ENCODE measurements at places on chromosomes 3 and 15. TPM values are rescaled to one million over a fixed set of nuclear protein-coding genes. Genes with fewer than 3 reads are reported as not detected.

PCLAF gene
- 135 TPM for total RNA-seq

DNA sequence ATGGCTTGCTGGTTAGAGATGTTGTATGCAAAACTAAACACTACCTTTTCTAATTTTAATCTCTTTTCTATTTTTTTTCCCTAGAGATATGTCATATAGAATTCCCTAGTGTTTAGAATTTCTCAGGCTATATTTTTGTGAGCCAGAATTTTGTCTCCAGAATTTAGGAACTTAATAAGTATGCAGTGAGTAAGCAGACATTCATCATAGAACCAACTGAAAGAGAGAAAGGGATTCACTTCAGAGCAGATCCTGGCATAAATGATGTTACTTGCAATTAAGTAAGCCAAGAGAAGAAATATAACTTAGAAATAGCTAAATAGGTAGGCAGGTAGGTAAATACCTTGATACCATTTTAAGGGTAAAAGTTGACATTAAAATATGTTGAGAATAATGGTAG is 288.9 kb downstream of the ZNF385D start:
- no peaks in the 10 kb centered on the region for H3K4me1 ChIP-seq
- no peaks in the 10 kb centered on the region for H3K36me3 ChIP-seq
- H3K27ac ChIP-seq: no peak overlapping the region
- no peak overlapping the region for H3K4me3 ChIP-seq

GRCh38 chr3:63508305-63508704 is 144.2 kb upstream of the SNTN start:
- DNase-seq: no peak
- no peak overlapping the region for H3K27ac ChIP-seq
- no peaks in the 10 kb centered on the region for H3K36me3 ChIP-seq
- H3K27me3 ChIP-seq: peaks cover 1% of the 10 kb centered on the region

DNA sequence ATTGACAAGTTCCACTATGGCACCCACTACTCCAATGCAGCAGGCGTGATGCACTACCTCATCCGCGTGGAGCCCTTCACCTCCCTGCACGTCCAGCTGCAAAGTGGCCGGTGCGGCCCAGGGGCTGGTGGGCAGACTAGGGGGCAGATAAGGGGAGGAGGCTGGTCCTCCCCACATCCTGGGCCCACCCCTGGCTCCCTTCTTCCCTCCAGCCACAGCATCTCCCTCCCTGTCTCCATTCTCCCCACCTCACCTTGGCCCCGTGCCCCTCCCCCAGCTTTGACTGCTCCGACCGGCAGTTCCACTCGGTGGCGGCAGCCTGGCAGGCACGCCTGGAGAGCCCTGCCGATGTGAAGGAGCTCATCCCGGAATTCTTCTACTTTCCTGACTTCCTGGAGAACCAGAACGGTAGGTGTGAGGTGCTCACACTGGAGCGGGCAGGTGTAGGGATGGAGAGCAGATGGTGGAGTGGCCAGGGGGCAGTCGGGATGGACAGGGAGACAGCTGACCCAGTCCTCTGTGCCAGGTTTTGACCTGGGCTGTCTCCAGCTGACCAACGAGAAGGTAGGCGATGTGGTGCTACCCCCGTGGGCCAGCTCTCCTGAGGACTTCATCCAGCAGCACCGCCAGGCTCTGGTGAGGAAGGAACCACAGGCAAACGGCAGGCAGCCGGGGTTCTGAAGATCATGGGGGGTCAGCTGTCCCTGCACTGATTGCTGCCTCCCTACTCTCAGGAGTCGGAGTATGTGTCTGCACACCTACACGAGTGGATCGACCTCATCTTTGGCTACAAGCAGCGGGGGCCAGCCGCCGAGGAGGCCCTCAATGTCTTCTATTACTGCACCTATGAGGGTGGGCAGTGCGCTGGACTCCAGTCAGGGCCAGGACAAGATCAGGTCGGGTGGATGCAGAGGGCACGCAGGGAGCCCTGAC is 26.0 kb downstream of the NBEAL2 start:
- H3K27ac ChIP-seq: no peak overlapping the region
- H3K27me3 ChIP-seq: no peaks in the 10 kb centered on the region
- peaks cover 20% of the 10 kb centered on the region for H3K36me3 ChIP-seq
- peaks cover 9% of the 10 kb centered on the region for H3K4me1 ChIP-seq

GRCh38 chr15:52788099-52788986 is 1.8 kb downstream of the ONECUT1 start:
- no peaks in the 10 kb centered on the region for H3K36me3 ChIP-seq
- peaks cover 77% of the 10 kb centered on the region for H3K27me3 ChIP-seq

DNA sequence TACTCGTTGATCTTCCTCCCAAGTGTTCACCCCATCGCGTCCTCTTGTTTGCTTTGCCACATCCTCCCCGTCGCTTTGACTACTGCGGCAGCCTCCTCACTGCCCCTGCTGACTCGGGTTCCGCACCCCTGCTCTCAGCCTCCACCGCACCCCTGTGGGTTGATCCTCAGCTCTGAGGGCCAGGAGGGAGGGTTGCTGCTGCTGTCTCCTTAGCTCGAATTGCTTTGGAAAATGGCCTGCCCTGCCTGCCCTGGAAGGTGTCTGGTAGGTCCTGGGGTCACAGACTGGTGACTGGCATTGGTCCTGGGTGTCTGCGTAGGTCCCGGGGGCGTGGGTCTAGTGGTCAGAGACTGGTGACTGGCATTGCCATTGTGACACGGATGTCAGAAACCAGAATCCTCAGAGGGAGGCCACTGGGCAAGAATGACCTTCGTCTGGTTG is 9.4 kb downstream of the MUC4 start:
- no peaks in the 10 kb centered on the region for H3K36me3 ChIP-seq
- peak; percentile 77 for DNase-seq
- H3K4me3 ChIP-seq: peak overlapping the region; percentile 2
- H3K4me1 ChIP-seq: peaks cover 47% of the 10 kb centered on the region

DNA sequence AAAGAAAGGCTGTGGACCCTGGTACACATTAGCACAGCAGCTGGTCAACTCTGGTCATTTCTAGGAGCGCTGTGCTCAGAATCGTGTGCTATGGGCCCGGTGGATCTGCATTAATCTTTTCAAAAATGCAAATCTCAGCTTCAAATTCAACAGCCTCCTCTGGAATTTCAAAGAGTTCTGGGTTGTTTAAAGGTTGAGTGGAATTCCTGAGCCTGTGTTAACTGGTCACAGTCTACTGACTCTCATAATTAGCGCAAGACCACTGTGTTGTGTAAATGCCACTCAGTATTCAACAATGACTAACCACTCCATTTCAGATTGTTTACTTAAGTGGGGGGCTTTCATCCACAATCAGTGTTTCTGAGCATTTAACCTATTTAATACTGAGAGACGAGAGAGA is 2.7 kb upstream of the ARNT2 start:
- no peaks in the 10 kb centered on the region for H3K36me3 ChIP-seq
- no peak overlapping the region for H3K4me3 ChIP-seq
- H3K27me3 ChIP-seq: peaks cover 47% of the 10 kb centered on the region
- no peak for DNase-seq
- no peak overlapping the region for H3K27ac ChIP-seq

GRCh38 chr15:64089543-64090280 is 3.9 kb downstream of the CIAO2A start:
- no peaks in the 10 kb centered on the region for H3K27me3 ChIP-seq
- no peak overlapping the region for H3K4me3 ChIP-seq
- peaks cover 21% of the 10 kb centered on the region for H3K4me1 ChIP-seq

GRCh38 chr3:27253391-27253790 is 115.8 kb downstream of the NEK10 start:
- H3K4me3 ChIP-seq: no peak overlapping the region
- H3K4me1 ChIP-seq: no peaks in the 10 kb centered on the region
- no peaks in the 10 kb centered on the region for H3K36me3 ChIP-seq
- peaks cover 14% of the 10 kb centered on the region for H3K27me3 ChIP-seq
- no peak overlapping the region for H3K27ac ChIP-seq

DNA sequence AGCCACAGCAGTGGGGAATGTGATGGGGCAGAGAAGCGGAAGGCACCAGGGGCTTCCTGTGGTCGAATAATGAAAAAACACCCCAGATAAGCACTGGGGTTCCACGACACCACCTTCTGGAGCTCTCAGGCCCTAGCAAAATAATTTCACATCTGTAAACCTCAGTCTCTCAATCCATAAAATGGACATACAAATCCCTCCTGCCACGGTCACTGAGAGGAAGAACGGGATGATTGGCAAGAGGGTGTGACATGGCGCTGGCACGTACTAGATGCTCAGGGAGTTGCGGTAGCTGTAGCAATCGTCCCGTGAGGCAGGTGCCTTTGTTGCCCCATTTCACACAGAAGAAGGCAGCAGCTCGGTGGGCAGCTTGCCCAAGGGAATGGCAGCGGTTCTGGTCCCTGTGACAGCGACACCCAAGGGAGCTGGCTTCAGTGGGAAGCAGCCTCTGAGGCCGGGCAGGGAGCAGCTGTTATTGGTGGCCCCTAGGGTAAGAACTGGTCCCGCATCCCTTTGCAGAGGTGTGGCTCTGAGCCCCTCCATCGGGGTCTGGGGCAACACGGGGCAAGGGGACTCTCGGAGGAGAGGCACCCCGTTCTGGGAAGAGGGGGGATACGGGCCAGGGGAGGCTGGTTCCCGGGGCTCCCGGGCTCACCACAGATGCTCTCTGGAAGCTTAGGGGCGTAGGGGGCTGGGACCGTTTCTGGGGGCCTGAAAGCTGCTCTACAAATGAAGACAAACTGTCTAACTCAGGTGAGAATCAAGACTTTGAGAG is 114.0 kb upstream of the ALDH1A3 start:
- no peaks in the 10 kb centered on the region for H3K36me3 ChIP-seq
- peaks cover 4% of the 10 kb centered on the region for H3K27me3 ChIP-seq
- H3K27ac ChIP-seq: no peak overlapping the region
- no peaks in the 10 kb centered on the region for H3K4me1 ChIP-seq
- no peak for DNase-seq

- H3K4me3 ChIP-seq: no peak overlapping the region
- H3K4me1 ChIP-seq: no peaks in the 10 kb centered on the region
- DNase-seq: no peak
- H3K27me3 ChIP-seq: no peaks in the 10 kb centered on the region
- H3K27ac ChIP-seq: peak overlapping the region; percentile 10
- peaks cover 48% of the 10 kb centered on the region for H3K36me3 ChIP-seq
These were observed 201.1 kb upstream of the LRRFIP2 start for GRCh38 chr3:37375184-37376127.

Measured in activated CD8-positive, alpha-beta T cell treated with anti-CD3 and anti-CD28 coated beads for 36 hours (primary cell).